ENCODE measurements at places on chromosomes 12 and 14.
A peak's percentile ranks its signal among the peaks of the same experiment; 100 is the strongest.

GRCh38 chr12:115137812-115138521, 454.0 kb upstream of the TBX3 start:
- no peak for DNase-seq

- no peak for DNase-seq
These were observed 7.3 kb downstream of the TMEM116 start for GRCh38 chr12:112005419-112006395.

DNA sequence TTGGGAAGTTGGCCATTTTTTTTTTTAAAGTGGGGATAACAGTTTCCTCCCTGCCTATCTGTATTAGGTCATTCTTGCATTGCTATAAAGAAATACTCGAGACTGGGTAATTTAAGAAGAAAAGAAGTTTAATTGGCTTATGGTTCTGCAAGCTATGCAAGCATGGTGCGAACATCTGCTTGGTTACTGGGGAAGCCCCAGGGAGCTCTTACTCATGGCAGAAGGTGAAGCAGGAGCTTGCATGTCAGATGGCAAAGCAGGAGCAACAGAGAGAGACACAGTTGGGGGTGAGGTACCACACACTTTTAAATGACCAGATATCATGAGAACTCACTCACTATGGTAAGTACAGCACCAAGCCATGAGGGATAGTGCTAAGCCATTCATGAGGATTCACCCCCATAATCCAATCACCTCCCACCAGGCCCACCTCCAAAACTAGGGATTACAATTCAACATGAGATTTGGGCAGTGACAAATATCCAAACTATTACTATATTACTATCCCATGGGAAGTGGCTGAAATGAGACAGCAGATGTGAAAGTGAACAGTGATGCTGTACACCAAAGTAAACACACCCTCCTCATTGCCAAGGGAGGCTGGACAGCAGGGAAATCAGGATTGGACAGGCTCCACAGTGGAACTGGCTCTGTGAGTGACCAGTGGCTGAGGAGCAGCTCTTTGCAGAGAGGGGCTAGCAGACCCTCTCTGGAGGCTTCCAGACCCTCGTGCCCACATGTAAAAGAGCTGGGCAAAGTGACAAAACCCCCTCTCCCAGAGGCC, 40.5 kb downstream of the CRACR2A start:
- no peak for DNase-seq

DNA sequence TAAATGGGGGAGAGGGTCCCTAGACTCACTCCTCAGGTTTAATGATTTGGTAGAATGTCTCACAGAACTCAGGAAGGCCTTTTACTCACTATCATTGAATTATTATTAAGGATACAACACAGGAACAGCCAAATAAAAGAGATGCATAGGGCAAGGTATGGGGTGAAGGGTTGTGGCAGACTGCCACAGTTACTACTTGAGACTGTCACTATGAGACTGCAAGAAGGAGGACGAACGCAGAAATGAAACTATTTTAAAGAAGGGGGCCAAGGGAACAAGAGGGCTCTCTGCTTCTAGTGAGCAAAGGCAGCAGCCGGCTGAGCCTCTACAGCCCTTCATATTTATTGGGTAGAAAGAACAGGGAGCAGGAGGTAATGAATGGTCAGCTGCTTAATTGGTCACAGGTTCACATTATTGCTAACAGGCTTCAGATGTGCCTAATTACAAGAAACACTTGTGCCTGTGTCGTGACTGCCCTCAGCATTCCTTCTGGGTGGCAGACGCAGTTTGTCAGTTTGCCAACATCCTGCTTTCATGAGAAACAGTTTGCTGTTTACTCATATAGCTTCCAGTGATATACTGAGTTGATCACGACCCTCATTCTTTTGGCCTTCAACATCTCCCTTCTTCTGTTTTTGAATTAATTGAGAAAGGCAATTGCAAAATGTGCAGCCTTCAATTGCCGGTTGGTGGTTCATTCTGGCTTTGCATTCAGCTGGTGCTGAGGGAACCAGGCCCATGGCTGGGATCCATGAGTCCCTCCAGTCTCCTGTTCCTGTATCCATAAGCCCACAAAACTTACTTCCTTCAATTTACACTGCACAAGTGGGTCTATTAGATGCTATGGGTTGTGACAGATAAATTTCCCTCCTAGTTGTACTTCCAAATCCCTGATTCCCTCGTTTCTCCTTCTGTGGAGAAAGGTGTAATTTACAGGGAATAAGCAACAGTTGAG, 82.8 kb upstream of the PLEKHG7 start:
- no peak for DNase-seq

GRCh38 chr14:69153152-69153872, 393 bp upstream of the DCAF5 start:
- peak; percentile 95 for DNase-seq

DNA sequence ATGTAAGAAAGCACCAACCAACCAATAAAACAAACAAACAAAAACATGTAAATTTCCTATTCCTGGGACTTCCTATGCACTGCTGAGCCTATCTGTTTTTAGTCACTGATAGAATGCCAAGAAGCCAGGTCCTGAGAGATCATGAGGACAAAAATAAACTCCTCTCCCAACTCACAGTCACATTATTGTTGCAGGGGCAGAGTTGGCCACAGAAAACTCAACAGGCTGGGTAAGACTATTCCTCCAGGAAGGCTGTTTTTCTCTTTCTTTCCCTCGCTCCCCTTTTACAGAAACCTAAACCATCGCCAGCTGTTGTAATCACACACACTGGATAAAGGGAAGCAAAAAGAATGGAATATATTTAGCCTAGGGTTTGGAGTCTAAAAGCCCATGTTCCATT, 55.8 kb upstream of the METAP2 start:
- no peak for DNase-seq

- no peak for DNase-seq
These were observed 100.2 kb downstream of the NELL2 start for GRCh38 chr12:44775901-44776300.

DNA sequence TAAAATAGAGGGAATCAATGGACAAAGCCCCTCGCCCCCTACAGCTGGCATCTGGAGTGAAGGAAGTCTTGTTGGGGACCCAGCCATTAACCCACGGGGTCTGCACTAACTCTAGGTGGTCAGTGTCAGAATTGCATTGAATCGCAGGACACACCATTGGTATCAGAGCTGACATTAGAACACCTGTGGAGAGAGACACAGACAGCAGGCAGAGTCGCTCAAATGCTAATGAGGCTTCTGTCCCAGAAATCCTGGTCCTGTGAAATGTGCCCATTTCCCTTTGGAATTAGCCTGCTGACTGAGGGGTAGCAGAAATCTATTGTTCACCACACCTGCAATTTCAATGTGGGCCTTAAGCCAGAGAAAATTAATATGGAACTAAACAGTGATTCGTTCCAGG, 33.0 kb downstream of the TMEM132D start:
- no peak for DNase-seq
